Testis (tissue), 5 donors: ENCODE measurements at places on chromosomes 3 and 15. TPM values are rescaled to one million over a fixed set of nuclear protein-coding genes. Genes with fewer than 3 reads are reported as not detected.

- DNase-seq: no peak
These were observed 500.1 kb upstream of the CFAP20DC start for GRCh38 chr3:59549962-59550361.

DNA sequence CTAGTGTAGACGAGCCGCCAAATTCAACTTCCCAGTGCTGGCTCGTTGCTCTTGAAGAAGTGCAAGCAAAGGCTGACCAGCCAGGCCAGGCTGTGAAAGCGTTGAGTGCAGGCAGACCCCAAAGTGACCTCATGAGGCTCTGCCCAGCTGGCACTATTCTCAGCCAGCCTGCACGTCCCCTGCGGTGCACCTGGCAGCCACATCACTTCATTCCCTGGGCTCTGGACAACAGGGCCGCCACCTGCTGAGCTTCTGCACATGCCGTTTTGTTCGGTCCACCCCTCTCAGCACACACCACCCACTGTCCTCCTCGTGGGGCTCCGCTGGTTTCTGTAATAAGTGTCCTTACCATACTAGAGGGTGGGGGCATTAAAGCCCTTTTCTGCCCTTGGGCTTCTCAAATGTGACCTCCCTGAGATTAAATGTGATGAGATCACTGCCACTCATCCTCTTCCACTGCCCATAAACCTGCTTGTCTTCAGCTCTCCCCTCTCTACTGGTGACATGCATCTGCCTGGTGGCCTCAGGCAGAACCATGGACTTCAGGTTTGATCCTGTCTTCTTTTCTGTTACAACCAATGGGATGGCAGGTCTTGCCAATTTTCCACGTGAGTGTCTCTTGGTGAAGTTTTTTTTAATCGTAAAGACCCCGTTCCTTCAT is 6.1 kb downstream of the RASGRF1 start:
- DNase-seq: no peak

DNA sequence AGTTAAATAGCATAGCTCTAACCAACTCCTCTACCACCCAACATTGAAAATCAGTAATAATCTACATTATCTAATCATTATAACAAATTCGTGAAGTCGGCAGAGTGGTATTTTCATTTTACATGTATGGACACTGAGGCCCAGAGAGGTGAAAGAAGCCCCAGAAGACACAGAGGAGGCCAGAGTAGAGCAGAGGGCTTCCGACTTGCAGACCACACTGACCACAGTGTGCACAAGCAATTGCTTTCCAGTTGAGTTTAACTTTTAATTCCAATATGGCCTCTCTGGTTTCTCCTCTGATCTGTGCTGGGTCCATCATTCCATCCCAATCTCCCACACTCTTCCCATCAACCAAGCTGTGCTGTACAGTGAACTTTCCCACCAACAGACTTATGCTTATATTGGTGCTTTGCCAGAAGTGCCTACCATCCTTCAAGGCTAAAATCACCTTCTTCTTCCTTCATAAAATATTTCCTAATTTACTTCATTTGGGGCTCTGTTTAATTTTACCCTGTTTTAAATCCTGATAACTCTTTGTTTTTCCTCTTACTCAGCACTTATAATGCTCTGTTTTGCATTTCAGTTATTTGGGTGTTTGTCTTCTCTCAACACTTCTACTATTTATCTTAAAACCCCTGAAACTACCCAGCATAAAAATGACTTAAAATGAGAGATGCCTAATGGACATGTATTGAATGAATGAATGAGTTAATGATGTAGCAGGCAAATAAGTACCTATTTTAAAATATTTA is 81.8 kb upstream of the TNFSF10 start:
- DNase-seq: no peak

- no peak for DNase-seq
These were observed 1169.2 kb downstream of the OTOL1 start for GRCh38 chr3:162665684-162666391.

DNA sequence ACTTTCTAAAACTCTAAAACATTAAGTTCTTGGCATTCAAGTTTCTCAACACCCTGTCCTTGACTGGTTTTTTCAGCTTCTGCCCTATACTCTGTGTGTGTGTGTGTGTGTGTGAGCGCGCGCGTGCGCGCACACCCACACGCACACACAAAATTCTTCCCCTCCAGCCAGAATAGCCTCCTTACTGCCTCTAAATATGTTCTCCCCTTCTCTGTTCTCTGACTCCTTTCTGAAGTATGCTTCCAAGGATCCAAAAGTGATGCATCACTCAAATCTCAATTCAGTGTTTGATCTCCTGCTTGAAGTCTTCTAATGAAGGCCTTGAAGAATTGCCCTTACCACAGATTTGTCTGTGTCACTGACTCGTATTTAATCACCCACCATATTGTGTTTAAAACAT is 129.8 kb downstream of the SLC25A26 start:
- DNase-seq: no peak

The EDC3 gene
- 56.5 TPM for total RNA-seq

The GPR27 gene
- 30.4 TPM for total RNA-seq
